ENCODE measurements at places on chromosomes 4 and X.

DNA sequence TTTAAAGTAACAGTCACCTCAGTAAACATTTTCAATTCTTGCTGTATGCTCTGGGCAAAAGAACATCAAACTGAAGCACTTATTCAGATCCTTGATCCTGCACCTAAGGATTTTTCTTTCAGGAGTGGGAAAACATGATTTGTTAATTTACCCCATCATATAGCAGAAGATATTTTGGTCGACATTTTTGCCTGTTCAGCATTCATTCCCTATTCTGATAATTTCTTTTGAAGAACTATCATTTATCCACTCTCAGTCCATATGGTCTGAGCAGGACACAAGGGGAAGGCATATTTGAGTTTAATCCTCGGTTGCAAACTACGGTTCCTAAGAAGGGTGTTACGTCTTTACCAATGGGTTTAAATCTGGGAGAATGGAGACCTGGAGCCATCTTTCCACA lies 1.2 kb upstream of the CLOCK start:
- DNase-seq, result no peak

- DNase-seq, result no peak
Measured at GRCh38 chr4:44056721-44057151, 391.9 kb downstream of the KCTD8 start.

DNA sequence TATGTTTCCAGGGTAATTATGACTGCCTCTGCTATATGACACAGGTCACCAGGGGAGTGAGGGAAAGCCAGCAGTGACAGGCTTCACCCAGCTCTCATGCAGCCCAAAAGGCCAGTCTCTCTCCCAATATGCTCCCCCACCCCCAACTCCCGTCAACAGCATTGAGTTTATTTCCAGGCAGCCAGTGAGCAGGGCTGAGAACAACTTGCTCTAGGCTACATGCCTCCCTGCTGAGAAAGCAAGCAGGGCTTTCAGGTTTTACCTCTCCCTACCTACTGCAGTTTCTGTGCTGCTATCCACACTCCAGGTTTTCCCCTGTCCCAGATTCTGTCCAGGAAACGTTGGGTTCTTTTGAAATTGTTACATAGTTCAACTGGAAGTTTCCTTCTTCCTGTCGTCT lies 291.4 kb downstream of the PABPC4L start:
- DNase-seq, result no peak

- no peak for DNase-seq
Measured at GRCh38 chr4:77170926-77171325, 13.9 kb downstream of the CCNG2 start.
